ENCODE measurements at places on chromosomes 5 and 9. TPM values are rescaled to one million over a fixed set of nuclear protein-coding genes. Genes with fewer than 3 reads are reported as not detected.
A peak's percentile ranks its signal among the peaks of the same experiment; 100 is the strongest.

DNA sequence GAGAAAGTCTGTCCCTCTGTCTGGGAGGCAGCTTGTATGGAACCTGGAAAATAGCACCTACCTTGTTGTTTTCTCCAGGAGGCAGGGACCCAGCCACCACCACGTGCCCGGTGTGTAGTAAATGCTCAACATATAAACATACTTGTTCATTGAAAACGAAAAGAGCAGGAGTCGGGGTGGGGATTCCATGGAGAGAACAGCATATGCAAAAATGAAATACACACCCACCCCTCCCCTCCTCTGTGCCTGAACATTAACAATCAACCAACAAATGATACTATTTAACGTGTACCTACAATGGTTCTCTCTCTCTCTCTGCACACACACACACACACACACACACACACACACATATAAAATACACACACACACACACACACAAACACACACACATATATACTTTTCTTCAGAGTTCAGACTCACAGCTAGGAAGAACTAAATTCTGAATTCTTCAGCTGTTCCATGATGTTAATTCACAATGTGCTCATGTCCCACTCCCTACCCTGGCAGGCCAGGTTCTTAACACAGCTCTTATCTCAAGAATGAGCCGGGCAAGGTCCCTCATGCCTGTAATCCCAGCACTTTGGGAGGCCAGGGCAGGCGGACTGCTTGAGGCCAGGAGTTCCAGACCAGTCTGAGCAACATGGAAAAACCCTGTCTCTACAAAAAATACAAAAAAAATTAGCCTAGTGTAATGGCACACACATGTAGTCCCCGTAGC, 16.3 kb upstream of the DENND1A start:
- no peak for DNase-seq

DNA sequence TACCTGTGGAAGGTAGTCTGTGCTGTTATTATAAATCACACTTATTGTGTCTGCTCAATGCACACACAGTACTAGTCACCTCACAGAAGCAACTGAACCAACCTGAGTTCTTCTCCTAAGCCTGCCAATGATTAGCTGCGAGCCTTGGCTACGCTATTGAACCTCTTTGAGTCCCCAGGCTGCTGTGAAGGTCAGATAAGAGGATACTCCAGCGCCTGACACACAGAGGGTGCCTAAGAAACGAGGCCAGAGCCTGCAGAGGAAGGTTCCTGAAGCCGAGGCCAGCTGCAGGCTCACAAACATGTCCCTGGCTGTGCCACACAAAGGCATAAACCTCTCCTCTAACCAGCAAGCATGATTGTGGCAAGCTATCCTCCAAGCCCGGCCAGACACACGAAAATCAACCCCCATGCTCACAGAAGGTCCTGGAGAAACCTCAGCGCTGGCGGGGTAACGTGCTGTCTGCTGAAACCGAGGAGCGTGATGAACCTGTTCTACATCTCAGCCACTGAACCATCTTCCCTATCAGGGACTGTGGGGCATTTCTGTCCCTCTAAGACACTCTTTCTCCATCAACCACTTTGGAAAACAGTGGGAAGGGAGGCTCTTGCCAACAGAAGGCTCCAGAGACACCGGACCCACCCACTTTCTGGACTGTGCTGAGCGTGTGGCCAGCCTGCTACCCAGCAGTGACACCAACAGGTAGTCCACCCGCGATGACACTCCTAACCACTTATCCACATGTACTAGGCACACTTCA, 53.2 kb upstream of the SLC25A51 start:
- no peak for DNase-seq

DNA sequence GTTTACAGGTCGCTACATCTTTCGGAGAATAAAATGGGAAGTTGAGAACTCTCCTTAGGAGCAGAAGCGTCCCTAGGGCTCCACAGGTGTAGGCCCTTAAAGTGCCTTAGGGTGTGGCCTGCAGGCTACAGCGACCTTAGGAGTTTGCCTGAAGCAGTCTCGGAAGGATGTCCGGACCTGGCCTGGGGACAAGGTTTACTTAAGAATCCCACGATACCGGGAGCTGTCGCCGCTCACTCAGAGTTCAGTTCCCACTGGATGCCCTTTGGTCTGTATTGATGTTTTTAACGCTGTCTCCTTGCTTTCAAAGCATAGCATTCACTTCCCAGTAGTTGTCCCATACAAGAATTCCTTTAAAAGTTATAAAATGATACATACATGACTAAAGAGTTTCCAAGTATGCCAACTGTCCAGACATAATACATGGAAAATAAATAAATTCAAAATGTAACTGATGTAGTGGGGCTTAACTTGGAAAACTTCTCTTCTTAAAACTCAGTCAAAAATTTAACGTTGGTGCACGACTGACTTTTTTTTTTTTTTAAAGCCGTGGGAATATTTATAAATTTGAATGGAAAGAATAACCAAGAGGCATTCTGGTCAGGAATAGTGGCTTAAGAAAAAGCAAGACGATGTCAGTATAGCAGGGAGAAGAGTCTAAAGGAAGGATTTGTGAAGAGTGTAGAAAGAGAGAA, 848 bp downstream of the RAD50 start:
- DNase-seq = peak; percentile 83

- DNase-seq = no peak
These were observed 36.1 kb upstream of the ISL1 start for GRCh38 chr5:51347157-51347556.

DNA sequence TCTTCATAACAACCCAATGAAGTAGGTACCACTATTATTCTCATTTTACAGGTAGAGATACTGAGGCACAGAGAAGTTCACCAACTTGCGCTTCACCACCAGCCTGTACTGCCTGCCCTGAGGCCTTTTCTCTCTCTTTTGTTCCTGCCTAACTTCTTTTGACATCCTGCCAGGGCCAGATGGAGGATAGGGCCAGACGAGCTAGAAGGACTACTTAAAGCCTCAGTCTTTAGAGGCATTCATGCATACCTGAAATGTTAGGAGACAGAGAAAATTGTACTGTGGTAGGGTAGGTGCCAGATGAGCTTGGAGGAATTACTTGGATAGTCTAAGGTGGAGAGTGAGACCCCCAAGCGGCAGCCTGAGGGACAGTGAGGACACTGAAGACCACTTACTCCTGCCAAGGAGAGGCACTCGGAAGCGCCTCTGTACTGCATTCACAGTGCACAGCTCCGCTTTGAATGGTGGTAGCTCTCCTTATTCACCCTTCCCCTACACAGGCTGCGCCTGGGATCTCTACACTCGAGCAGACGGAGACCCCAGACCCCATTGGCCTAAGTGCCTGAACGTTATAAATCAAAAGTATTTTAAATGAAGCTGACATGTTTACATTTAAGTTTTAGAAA, 6.2 kb upstream of the ORM1 start:
- peak; percentile 5 for DNase-seq

DNA sequence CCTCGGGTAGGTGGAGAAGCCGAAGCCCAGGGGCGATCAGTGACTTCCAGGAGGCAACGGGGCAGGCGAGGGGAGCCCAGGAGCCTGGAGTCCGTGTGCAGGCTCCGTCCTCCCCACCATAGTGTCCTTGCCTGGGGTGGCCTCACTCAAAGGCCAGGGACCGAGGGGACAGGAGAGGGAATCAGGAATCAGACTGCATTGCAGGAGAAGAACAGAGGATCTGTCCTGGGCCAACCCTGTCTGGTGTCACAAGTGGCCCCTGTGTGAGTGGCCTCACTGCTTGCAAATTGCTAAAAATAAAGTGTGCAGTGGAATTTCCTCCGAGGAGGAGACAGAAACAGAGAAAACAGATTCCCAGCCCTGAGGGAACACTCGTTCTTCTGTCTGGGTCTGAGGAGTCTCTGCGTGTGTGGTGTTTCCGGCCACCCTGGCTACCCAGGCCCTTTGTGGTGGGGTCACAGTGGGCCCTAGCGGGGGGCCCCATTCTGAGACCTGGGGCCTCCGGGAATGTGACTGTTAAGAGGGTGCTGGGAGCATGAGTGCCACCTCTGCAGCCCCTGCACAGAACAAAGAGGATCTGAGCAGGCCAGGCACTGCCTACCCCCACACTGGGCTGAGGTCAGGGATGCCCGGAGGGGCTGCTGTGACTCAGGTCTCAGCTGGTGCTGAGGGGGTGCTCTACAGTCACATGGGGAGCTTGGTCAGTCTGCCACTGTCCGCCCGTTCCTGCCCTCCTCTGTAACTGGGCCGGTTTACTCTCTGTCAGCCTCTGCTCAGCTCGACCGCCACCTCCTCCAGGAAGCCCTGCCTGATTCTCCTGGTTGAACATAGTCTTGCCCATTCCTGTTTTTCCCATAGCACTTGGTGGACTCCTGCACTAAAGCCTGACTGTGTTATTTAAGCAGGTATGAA, 7.4 kb downstream of the TRAF1 start:
- DNase-seq = no peak

DNA sequence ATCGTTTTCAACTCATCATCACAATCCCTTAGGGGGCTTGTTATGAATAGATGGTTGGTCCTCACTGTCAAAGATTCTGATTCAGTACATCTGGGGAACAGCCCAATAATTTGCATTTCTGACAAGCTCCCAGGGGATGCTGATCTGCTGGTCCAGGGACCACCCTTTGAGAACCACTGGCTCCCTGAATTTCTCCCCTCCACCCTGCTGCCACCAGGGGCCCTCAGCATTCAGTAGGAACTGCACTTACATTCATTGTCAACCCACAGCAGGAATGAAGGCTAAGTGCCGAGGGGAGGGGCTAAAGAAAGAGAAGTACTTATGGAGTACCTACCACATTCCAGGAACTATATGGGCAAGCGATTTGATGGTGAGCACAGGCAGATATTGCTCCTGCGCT, 85.9 kb downstream of the BOD1 start:
- DNase-seq = no peak

DNA sequence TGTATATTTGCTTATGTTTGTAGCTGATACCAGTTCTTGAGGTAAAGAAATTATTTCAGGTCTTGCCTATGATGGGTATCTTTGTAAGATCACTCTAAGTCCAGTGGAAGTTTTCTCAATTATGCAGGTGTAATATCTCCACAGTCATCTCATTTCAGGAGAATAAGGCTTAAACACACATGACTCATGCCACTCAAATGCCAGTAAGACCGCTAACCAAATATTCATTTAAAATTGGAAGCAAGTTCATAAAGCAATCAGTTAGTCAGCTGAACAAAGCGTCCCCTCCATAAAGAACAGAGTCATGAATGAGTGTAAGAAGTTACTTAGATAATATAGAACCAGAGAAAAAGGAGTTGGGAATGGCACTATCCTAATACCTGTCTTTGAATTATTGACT, 248.7 kb downstream of the LURAP1L start:
- no peak for DNase-seq

GRCh38 chr5:154514331-154514730, 36.3 kb upstream of the HAND1 start:
- DNase-seq = no peak

DNA sequence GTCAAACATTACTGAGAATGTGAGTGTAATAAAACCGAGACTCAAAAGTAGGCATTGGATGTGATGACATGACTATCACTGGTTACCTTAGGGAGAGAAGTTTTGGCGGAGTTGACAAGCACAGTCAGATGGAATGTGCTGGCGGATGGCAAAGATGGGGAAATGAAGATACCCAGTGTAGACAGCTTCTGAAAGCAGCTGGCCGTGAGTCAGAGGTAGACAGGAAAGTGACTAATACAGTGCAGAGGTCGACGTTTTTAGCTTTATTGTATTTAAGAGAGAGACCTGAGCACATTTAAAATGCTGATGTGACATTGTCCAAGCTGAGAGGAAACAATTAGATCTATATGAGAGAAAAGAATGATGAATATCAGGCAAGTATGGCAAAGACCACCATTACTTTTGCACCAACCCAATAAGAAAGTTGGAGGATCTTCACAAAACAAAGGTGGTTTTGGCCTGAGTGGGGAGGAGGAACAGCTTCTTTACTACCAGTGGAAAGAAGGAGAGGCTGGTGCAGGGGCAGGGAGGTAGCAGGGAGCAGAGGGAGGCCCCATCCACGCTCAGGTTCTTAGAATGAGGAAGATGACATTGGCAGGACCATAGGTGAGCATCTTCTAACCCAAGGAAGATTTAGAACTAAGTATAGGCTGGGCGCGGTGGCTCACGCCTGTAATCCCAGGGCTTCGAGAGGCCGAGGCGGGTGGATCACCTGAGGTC, 36.7 kb upstream of the KCNIP1 start:
- no peak for DNase-seq

DNA sequence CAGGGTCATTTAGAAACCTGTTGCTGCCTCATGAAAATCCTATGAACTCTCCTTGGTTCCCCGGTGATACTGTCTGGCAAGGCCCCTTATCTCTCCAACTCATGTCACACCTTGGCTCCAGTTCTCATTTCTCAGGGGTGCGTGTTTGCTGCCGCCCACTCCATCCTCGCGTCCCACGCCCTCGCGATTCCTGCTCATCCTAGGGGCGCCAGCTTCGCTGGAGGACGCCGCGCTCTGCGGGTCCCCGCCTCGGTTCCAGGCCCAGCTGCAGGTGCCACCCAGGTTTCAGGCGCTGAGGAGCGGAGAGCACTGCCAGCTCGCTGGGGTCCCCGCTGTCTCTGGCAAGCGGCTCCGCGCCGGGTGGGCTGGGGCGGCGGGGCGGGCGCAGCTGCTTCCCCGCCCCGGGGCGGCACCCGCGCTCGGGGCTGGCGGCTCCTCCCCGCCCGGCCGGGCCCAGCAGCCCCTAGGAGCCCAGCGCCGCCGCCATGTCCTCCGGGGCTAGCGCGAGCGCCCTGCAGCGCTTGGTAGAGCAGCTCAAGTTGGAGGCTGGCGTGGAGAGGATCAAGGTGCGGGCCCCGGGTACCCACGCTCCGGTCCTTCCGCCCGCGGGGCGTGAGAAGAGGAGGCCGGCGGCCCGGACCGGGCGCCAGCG, at the start of gene GNG10:
Gene GNG10, plus strand, starts transcription at position 456 of the 652 bp plus-strand sequence. Its CDS starts 30 bp downstream, at position 486.
- DNase-seq = peak; percentile 28

DNA sequence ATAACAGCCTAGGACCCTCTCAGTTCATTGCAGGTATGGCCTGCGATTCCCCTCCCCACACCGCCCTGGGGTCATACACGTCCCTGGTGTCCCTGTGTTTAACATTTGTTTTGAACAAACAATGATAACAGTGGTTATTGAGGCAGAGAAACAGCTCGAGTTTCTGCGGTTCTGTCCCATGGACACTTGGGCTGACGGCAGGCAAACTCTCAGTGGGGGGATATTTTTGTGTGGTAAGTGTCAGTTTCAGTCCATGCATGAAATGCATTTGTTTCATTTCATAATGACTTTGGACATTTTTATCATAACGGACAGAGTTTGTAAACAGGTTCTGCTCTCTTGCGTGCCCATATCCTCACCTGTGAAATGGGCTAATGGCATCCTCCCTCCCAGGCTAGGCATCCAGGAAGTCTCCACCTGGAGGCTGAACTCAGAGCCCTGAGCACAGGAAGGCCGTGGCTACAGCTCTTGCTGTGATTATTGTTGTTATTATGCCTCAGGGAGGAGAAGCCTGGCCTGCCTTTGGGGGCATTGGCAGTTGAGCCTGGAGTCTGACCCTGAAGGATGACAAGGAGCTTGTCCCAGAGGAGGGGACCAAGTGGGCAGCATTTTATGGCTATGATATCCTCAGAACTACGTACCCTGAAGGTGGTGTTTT, 190.9 kb downstream of the GADD45G start:
- DNase-seq = no peak

GRCh38 chr5:1745796-1746370, 53.8 kb downstream of the MRPL36 start:
- DNase-seq = no peak

Gene MYOZ3
- total RNA-seq = 0.31 TPM

Gene OCLN
- 129 TPM for total RNA-seq

Gene SPACA9
- total RNA-seq = 2.6 TPM

Gene ERAP2
- total RNA-seq = 35.3 TPM
